ENCODE measurements at places on chromosomes 3 and 15. TPM values are rescaled to one million over a fixed set of nuclear protein-coding genes. Genes with fewer than 3 reads are reported as not detected.

CHRNA5 gene
- total RNA-seq: 0.53 TPM

RGMA gene
- 3.2 TPM for total RNA-seq

RFTN1 gene
- total RNA-seq: 39.8 TPM

GOLGA6D gene
- not detected for total RNA-seq

GABRR3 gene
- not detected for total RNA-seq

CAMKV gene
- total RNA-seq: not detected

LIPC gene
- 3.2 TPM for total RNA-seq

ST3GAL6 gene
- total RNA-seq: 3.0 TPM

PRTG gene
- 0.70 TPM for total RNA-seq

PRR20G gene
- not detected for total RNA-seq

ZNF502 gene
- 3.9 TPM for total RNA-seq

HHLA2 gene
- not detected for total RNA-seq

FANCD2OS gene
- total RNA-seq: not detected

RBP2 gene
- total RNA-seq: not detected

PLAAT1 gene
- not detected for total RNA-seq

PPP2R3A gene
- total RNA-seq: 7.0 TPM

CATSPER2 gene
- 0.45 TPM for total RNA-seq

KBTBD12 gene
- total RNA-seq: not detected

NDN gene
- total RNA-seq: 35.7 TPM
